ENCODE measurements at places on chromosomes 16 and 17.

- no peak for DNase-seq
Observed at GRCh38 chr16:71249399-71249798, 18.9 kb upstream of the HYDIN start.

- no peak for DNase-seq
Observed at GRCh38 chr16:65769776-65770438, 596.6 kb upstream of the CDH5 start.

DNA sequence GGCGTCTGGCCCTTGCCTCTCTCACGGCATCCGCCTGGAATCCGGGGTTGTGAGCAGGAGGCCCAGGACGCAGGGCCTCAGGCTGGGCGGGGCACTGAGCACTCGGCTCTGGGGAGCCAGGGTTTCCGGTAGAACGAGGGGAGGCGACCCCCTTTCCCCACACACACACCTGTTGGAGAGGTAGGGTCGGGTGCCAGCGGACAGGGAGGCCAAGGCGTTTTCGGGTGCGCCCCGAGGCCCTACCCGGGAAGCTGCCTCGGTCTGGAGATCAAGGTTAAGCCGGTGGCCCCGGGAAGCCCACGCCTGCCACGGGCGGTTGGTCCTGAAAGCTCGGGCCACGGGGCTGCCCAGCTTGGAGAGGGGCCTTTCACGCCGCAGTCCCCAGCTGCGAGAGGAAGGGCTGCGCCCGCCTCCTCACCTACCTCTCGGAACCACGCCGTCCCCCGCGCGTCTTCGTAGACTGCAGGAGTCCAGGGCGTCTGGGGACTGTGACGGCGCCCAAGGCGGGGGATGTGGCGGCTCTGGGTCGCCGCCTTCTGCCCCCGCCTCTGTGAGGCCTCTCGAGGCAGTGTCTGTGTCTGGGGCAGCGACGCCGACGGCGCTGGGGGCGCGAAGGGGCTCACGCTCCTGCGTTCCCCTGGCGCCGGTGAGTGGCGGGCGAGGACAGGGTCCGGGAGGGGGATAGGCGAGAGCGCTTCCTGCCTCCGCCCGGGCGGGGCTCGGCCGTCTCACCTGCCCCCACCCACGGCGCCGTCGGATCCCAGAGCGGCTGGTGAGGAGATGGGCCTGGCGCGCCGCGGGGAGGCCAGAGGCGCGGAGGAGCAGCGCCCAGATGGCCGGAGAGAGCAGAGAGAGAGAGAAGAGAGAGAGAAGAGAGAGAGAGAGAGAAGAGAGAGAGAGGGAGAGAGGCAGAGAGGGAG lies 20.3 kb upstream of the HOXB9 start:
- DNase-seq: peak; percentile 46

DNA sequence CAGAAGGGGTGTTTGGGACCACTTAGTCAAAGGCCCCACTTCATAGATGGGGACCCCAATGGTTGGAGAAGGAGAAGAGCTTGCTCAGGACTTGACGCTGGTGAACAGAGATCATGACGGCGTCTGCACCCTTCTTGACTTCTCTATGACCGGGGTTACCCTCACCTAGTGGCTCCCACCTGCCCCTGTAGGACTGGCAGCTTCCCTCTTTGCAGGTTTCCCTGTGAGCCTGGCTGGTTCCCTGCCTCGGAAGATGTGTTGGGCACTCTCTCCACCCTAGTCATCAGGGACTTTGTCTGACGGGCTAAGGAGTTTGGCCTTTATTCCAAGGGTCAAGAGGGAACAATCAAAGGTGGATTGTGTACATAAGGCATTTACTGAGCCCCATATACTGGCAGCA lies 22.7 kb downstream of the TBX4 start:
- no peak for DNase-seq

GRCh38 chr17:83128306-83129240 lies 49.2 kb downstream of the METRNL start:
- no peak for DNase-seq

DNA sequence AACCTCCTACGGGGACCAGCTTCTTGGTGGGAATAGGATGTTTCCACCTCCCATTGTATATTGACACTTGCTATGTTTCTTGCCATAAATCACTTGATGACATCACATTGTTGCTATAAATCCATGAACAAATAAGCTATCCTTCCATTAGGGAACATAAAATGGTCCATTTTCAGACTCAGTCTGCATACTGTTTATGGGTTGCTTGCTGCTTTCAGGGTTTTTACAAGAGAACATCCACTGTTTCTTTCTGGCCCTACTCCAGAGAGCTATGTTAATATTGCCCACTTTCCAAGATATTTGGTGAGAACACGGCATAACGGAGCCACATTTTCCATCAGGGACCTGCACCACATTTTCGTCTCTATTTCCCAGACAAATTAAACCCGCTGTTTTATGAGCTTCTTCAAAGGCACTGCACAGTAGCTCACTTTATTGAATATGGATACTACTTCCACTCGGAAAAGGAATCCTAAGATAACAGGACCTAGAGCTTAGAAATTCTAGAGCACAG lies 800.2 kb downstream of the KCNJ2 start:
- DNase-seq: no peak

DNA sequence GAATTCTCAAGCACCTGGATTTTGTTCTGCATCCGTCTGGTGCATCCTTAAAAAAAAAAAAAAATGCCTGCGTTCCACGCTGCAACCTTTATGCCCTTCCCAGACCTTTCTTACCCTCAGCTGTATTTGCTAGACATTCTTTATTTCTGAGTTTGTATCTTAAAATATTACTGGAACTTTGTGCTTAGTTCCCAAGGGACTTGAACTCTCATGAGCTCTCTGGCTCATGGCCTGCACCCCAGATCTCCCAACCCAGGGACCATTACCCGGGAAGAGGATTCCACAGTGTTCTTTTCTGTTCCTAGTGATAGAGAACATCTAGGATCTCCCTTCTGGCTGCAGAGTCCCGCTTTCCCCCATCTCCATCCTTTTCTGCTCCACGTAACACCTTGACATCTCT lies 28.9 kb upstream of the CLEC18A start:
- no peak for DNase-seq

GRCh38 chr17:67502151-67502550 lies 125.1 kb downstream of the PITPNC1 start:
- no peak for DNase-seq

DNA sequence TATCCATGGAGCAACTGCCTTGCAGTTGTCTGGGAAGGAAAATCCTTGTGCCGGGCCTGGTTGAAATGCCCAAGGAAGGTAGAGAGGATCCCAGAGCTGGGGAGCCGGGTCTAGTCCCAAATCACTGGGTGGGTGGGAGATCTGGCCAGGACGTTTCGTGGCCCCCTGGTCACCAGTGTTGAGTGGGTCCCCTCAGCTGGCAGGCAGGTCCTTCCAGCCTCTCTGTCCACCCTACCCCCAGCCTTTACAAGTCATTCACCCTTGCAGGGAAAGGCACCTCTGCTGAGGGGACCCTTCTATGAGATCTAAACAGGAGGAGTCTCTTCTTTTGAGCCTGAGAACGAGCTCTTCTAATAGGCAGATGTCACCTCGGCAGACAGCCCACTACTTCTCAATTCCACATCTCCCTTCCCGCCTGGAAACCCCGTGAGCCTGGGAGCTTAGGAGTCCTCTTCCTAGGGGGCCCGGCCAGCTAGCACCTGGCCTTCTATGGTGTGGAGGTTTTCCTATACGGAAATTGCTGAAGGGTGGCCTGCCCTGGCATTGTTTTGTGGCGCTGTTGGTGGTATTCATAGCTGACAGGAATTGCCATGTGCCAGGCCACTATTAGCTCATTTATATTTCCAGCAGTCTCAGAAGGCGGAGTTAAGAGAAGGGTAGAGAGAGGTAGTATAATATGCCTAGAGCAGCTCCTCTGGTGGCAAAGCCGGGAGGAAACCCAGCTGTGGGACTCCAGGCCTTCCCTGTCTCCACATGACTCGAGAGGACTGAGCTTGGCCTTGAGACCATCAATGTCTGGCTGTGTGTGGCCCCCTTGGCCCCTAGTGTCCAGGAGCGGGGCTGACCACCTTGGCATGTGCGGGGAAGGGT lies 13.3 kb downstream of the MPRIP start:
- no peak for DNase-seq

DNA sequence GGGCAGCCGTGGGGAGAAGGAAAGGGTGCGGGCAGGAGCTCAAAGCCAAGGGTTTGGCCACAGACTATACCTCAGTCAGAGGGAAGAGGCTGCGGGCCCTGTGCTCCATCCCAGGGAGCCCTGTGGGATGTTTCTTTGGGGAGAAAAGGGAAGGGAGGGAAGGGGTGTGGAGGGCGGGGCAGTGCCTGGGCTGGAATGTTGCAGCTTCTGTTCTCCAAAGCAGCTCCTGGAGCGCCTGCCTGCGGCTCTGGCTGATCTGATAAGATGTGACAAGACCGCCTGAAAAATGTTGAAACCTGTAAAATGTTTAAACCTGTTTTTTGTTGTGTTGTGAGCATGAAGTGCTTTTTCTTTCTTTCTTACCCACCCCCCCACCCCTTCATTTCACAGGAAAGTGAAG lies 32.8 kb downstream of the WNT3 start:
- DNase-seq: no peak

DNA sequence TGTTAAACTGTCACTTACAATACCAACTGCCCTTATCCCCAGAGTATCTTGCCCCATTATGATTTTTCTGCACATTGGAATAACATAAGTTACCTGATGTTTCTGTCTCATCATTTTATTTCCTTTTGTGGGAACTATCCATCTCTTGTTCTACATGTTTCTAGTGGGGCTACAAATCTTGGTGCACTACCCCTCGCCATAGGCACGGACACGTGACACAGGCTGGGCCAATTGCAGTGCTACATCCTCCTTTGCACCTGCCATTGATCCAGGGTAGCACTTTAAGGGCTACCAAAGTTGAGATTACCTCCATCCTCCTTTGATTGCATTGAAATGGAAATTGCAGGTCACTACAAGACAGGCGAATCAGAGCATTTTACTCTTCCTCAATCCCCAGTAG lies 14.2 kb upstream of the SYT17 start:
- DNase-seq: no peak

DNA sequence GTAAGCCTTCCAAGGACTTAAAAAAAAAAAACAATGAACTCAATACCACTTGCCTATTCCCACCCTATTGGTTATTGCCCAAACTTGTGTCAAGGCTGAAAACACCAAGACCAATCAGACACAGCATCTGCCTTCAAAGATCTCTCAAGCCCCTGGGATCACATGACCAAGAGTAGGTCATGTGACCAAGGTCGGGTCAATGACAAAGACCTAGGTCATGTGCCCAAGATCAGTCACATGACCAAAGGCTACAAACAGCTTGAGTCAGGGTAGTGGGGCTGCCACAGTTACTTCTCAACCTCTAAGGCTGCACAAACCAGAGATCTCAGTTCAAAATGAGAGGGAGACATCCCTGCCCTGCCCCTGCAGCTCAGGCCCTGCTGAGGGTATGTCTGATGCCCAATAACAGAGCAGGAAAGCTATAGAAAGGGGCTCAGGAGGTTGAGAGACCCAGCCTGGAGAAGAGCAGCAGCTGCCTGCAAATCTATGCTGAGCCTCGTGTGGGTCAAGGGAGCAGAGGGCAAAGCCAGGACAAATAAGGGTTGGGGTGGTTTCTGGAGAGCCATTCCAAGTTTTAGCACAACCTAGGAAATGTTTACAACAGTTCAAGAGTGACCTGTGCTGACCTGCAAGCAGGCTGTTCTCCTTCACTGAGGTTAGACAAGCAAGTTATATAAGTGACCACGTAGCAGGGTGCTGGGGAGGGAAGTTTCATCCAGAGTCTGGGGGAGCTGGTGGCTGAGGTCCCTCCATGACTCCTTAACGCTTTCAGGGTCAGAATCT lies 48.8 kb downstream of the PIMREG start:
- DNase-seq: no peak

DNA sequence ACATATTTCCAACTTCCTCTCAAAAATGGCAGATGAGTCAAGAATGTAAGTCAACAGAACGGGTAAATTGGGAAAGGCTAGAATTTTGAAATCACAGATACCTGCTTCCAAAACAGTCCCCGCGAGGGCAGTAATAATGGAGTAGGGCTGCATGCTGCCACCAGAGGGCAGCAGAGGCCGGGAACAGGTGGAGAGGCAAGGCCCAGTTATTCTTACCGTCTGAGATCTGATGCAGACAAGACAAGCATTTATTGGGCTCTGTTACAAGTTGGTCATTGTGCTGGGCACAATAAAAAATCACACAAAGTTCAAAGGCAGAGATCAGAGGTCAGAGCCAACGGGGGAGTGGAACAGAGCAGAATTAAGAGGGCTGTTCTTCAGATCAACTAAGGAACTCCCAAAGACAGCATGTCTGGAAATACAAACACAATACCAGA lies 8.8 kb upstream of the MLKL start:
- DNase-seq: peak; percentile 71

- no peak for DNase-seq
Observed at GRCh38 chr17:68972119-68972704, 17.0 kb upstream of the ABCA8 start.

DNA sequence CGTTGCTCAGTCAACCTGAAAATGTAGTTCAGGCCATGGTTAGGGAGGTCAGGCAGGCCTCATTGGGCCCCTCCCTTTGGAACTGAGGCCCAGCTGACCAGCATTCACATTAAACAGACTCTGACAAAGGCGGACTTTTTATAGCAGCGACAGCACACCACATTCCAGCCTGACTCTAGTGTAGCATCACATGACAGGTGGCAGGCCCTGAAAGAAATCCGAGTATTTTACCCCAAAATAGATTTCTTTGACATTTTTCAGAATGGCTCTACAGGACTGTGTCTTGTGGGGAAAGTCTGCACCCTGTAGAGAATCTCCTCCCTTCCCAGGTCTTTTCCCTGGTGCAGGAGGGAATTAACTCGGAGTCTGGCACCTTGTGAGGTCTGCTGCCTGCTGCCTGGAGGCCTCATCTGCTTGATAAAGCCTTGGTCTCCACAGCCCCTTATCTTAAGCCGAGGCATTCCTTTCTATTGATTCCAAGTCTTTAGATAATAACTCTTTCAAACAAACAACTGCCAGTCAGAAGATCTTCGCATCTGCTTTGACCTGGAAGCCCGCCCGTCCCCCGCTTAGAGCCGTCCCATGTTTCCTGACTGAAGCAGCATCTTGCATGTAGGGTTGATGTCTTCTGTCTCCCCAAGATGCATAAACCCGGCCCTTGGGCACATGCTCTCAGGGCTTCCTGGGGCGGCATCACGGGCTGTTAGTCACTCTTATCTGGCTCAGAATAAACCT lies 44.0 kb upstream of the CAPN15 start:
- no peak for DNase-seq

DNA sequence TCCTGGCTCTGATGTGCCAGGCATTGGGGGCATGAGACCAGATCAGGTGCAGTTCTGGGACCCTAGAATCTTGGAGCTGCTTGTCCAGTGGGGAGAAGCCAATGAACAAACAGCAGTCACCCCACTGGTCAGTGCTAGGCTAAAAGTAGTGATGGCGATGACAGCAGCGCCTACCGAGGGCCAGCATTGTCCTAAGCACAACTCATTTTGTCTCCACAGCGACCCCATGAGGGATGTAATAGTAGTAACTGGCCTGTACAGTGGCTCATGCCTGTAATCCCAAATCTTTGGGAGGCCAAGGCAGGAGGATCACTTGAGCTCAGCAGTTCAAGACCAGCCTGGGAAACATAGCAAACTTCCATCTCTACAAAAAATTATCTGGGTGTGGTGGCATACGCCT lies 6.2 kb downstream of the SMCR8 start:
- no peak for DNase-seq

All from immature natural killer cell (primary cell).